CD4-positive, alpha-beta T cell treated with Interleukin-6 at 100 ng/mL for 8 hours (primary cell): ENCODE measurements at places on chromosomes 3 and 15.
A peak's percentile ranks its signal among the peaks of the same experiment; 100 is the strongest.

GRCh38 chr15:46778876-46779275 is 938.4 kb upstream of the SEMA6D start:
- DNase-seq: no peak

GRCh38 chr3:58092521-58092920 is 84.3 kb downstream of the FLNB start:
- DNase-seq: no peak

GRCh38 chr3:158405507-158405906 is 165.5 kb upstream of the MLF1 start:
- no peak for DNase-seq

DNA sequence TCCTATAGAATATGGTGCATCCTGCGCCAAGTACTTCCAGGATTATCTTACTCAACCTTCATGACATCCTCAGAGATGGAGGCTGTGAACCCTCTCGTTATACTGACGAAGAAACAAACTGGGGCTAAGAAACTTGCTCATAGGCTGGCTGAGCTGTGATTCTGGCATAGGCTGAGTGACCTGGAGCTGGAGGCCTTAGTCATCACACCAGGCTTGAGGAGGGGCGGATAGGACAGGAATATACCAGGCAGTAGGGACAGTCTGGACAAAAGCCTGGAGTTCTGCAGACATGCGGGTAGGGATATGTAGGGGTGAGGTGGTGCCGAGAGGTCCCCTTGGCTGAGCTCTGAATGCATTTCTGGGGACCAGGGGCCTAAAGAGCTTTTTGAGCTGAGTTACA is 18.1 kb downstream of the HEMK1 start:
- DNase-seq: no peak

DNA sequence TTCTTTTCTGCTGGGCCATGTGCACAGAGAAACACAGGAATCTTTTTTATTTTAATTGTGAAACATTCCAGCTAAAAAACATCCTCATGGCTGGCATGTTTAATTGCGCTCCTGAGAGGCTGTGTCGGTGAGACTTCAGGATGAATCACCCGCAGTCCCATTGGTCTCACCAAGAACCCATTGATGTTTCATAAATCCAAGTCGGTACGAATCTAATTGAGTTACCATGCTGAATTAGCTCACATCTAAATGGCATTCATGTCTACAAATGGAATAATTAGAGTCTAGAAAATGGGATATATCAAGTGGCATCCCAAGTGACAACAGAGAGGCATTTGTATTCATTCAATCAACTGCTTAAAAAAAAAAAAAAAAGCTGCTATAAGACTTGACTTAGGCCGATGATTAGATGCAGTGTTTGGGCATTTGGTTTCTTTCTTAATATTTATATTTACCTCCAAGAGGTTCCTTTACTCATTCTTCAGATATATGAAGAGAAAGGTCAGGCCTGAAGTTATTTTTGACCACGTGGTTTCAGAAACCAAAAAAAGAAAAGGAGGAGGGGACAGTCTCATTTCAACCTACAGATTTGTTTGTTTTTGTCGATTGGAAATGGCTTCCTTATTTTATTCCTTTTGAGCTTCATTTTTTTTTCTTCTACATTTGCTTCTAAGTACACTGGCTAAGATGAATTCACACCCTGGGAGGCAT is 79.1 kb upstream of the FOXB1 start:
- DNase-seq: no peak

DNA sequence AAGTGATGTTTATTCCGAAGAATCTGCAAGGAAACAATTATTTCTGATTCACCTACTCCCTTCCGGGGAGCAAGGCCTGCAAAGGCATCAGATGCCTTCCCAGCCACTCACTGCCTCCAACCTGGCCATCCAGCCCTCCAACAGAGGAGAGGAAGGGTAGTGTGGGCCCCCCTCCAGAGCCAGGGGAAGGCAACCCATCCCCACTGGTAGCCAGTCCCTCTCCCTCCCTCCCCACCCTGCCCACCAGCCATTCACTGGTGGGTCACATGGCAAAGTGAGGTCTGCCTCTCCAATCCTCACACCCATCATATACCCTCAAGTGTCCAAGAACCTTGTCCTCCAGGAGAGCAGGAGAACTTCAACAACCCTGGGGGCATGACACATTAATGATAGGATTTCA is 2.4 kb upstream of the VIPR1 start:
- no peak for DNase-seq

- DNase-seq: no peak
Observed at GRCh38 chr3:188469228-188469885, 315.4 kb downstream of the LPP start.

- DNase-seq: no peak
Observed at GRCh38 chr15:28184166-28184565, 85.1 kb upstream of the OCA2 start.

GRCh38 chr3:9736831-9737230 is 5.3 kb downstream of the BRPF1 start:
- no peak for DNase-seq

- DNase-seq: no peak
Observed at GRCh38 chr3:129971351-129972052, 3.0 kb upstream of the TRH start.

- DNase-seq: no peak
Observed at GRCh38 chr3:134810052-134810435, 15.0 kb downstream of the EPHB1 start.

DNA sequence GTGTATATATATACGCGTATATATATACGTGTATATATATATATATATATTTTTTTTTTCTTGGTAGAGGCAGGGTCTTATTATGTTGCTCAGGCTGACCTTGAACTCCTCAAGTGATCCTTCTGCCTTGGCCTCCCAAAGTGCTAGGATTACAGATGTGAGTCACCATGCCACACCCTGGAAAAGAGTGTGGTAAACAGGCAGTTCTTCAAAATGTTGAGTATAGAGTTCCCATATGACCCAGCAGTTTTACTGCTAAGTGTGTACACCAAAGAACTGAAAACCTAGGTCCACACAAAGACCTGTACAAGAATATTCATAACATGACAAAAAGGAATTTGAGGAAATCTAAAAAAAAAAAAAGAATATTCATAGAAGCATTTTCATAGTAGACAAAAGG is 71.8 kb upstream of the GCNT3 start:
- DNase-seq: no peak

- no peak for DNase-seq
Observed at GRCh38 chr3:30289766-30290165, 316.6 kb upstream of the TGFBR2 start.

GRCh38 chr3:107524326-107524840 is 1.6 kb downstream of the BBX start:
- peak; percentile 25 for DNase-seq

GRCh38 chr3:183149915-183150750 is 12.4 kb downstream of the LAMP3 start:
- no peak for DNase-seq

DNA sequence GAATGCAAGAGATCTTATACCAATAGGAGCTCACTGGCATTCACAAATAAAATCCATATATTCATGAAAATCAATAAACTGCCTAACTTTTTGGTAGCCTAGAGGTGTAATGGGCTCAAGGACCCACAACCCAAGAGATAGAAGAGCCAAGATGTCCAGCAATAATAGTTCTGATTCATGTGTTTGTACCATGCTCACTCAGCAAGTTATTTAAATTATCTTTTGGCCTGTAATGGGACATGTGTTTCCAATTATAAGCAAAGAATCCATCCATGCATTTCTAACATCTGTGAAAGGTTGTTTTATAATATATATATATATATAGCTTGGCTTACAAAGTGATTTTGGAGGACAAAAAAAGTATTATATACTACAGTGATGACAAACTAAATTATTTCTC is 29.7 kb upstream of the SHC4 start:
- no peak for DNase-seq

DNA sequence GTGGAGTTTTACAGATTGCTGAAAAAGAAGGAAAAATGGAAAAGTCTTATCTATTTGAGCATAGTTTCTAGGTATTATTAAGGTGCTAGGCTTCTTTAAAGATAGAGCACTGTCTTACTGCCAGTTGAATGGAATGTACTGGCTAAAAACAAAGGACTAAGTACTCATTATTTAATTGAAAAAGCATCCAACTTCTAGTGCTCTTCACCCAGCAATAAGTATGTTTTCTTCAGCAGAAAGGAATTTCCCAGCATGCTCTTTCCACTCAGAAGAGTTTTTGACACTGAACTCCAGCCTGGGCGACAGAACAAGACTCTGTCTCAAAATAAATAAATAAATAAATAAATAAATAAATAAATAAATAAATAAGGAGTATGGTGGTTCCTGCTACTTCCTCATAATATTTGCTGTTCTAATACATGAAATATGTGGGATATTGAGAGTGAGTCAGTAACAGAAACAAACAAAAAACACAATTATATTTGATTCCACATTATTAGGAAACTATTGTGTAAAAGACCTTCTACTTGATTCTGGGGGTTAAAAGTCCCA is 70.6 kb downstream of the ATP13A4 start:
- no peak for DNase-seq

GRCh38 chr3:66948838-66949237 is 49.3 kb upstream of the KBTBD8 start:
- DNase-seq: no peak

GRCh38 chr15:93983526-93983925 is 247.8 kb upstream of the MCTP2 start:
- no peak for DNase-seq

DNA sequence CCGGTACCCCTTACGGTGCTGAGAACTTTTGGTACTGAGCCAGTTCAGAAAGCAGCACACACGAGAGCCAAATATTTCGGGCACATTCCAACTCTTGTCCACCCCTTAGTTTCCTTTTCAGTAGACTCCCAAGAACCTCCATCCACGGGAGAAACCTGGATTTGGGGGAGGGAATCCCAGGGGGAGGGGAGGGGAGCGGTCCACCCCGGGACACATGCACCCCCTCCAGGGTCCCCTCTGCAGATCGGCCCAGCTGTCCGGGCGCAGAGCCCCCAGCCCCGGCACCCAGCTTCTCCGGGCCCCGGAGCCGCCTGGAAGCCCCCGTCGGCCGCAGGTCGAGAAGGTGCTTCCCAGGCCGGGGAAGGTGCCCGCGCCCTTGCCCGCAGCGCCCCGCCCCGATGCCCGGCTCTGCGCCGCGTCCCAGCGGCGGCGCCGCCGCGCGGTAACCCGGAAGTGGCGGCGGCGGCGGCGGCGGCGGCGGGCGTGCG is 455 bp upstream of the ABHD17C start:
- no peak for DNase-seq

- DNase-seq: no peak
Observed at GRCh38 chr3:152656214-152656971, 178.5 kb upstream of the P2RY1 start.

DNA sequence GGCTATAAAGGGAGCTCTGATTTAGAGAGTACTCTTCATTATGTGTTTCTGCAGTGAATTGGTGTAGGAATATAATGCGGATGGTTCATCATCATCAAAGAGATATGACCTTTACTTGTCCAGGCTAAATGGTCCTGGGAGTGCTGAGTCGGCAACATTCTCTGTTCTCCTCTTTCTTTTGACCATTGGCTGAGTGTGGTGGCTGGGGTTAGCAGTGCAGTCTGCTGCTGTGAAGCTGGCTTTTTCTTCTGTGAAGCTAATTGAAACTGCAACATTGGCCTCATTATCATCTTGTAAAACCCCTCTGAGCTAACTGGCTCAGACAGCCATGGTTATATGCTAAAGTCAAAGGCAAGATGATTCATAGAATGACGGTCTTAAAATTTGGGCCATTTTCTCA is 83.8 kb downstream of the THRB start:
- no peak for DNase-seq

GRCh38 chr3:111774622-111775021 is 84.4 kb upstream of the PHLDB2 start:
- DNase-seq: no peak

DNA sequence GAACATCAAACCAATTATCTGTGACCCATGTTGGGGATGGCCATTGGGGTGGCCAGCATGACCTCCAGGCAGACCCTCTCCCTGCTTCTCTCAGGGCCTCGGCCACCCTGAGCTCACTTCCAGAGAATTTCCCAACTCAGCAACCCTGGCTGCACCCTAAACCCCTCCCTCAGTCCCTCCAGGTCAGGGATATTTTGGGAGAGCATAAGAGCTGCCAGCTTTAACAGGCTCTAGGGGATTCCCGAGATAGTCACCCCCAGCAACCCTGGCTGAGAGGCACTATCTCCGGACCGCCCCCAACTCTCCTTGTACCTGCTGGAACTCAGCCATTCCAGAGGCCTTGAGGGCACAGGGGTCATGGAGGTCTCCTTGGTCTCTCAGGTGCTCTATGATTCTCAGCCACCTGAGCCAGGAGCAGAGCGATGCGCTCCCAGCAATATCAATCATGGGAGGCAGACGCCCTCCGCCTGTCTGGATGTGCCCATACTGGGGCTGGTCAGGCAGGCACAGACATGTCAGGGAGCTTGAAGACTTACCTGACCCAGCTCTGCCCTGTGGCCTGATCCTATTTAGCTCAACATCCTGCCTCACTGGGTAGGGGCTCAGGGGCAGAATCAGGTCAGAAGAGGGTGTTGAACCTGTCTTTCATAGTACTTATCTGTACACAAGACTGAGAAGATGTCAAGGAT is 34.9 kb upstream of the CILP start:
- no peak for DNase-seq

DNA sequence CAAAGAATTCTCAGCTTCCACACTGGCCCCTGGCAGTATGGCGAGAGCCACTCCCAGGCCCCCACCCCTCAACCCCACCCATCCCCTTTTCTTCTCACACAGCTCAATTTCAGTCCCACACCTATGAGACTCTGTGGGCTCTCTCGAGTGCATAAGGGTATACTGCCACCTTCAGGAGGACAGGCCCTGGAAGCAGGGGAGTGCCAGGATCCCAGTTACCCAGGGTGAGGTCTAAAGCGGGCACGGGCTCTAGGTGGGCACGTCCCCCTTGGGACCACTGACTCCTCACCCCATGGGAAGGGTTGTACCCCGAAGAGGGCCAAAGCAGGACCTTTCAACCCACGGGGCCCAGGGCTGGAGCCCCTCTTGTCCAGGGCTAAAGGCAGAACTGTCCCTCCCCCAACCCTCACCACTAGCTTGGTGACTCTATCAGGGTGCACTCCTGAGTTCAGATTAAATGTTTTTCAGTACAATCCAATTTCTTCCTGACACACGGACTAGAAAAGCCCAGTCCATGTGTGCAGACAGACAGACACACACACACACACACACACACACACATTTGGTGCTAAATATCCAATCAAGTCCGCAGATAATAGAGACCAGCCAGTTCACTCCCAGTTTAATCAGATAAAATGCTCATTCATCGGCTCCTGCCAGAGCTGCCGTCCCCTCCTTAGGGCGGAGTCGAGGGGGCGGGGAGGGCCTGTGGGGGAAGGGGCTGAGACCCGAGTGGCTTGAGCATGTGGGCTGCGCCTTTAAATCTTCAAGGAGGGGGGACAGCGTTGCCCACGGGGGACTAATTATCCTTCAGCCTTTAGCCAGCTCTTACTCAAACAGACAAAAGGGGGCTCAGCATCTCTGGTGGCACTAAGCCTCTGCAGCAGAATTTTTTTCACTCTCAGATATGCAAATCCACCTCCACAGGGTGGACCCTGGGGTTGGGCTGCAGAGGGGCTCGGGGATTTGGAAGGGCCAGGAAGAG is 59.3 kb downstream of the CYP11A1 start:
- no peak for DNase-seq

GRCh38 chr3:181717549-181718171 is 5.9 kb downstream of the SOX2 start:
- DNase-seq: no peak

GRCh38 chr3:12983319-12983718 is 89.9 kb downstream of the IQSEC1 start:
- DNase-seq: no peak
